ENCODE measurements at places on chromosomes 13 and 19. TPM values are rescaled to one million over a fixed set of nuclear protein-coding genes. Genes with fewer than 3 reads are reported as not detected.

GRCh38 chr19:40799558-40800338 is 757 bp downstream of the EGLN2 start:
- H3K4me3 ChIP-seq: peak overlapping the region; percentile 65
- H3K4me1 ChIP-seq: peaks cover 38% of the 10 kb centered on the region
- no peak for DNase-seq
- H3K27me3 ChIP-seq: no peaks in the 10 kb centered on the region
- H3K36me3 ChIP-seq: peaks cover 2% of the 10 kb centered on the region

DNA sequence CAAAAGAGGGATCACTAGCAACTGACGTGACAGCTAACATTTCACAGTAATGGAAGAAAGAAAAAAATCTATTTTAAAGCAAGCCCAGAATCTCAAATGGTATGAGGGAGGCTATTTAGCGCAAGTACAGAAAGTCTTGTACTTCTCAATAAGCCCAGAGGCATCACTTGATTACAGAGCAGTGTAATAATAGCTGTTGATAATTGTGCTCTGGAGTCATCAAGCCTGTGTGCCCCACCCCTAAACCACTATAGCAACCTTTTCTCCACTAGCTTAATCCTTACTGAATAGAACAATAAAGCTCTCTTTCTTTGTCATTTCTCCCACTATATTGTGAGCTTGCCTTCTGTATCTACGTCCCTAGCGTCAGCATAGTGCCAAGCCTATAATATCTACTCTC is 56.6 kb downstream of the FREM2 start:
- H3K27ac ChIP-seq: no peak overlapping the region
- H3K4me3 ChIP-seq: no peak overlapping the region
- H3K4me1 ChIP-seq: no peaks in the 10 kb centered on the region
- H3K27me3 ChIP-seq: no peaks in the 10 kb centered on the region
- H3K36me3 ChIP-seq: no peaks in the 10 kb centered on the region

DNA sequence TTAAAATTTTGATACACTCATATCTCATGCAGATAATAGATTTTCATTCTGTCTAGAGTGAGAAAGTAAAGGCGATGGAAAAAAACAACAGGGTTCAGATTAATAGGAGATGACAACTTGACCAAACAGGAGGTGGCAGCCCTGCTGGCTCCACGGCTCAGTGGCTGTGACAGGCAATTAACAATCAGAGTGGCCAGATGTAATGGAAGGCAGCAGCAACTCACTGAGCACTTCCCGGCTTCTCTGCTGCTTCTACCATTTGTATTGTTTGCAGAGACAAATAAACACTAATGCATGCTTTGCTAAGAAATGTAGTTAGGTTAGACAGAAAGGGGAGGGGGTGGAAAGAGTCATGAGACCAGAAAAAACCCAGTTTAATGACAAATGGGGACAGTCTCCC is 473.0 kb upstream of the SLC10A2 start:
- no peak overlapping the region for H3K27ac ChIP-seq
- no peaks in the 10 kb centered on the region for H3K27me3 ChIP-seq
- no peak overlapping the region for H3K4me3 ChIP-seq
- H3K36me3 ChIP-seq: no peaks in the 10 kb centered on the region
- no peaks in the 10 kb centered on the region for H3K4me1 ChIP-seq

- no peaks in the 10 kb centered on the region for H3K27me3 ChIP-seq
- DNase-seq: no peak
- no peaks in the 10 kb centered on the region for H3K36me3 ChIP-seq
- no peak overlapping the region for H3K4me3 ChIP-seq
Measured at GRCh38 chr19:3852614-3853254, 16.1 kb downstream of the ZFR2 start.

DNA sequence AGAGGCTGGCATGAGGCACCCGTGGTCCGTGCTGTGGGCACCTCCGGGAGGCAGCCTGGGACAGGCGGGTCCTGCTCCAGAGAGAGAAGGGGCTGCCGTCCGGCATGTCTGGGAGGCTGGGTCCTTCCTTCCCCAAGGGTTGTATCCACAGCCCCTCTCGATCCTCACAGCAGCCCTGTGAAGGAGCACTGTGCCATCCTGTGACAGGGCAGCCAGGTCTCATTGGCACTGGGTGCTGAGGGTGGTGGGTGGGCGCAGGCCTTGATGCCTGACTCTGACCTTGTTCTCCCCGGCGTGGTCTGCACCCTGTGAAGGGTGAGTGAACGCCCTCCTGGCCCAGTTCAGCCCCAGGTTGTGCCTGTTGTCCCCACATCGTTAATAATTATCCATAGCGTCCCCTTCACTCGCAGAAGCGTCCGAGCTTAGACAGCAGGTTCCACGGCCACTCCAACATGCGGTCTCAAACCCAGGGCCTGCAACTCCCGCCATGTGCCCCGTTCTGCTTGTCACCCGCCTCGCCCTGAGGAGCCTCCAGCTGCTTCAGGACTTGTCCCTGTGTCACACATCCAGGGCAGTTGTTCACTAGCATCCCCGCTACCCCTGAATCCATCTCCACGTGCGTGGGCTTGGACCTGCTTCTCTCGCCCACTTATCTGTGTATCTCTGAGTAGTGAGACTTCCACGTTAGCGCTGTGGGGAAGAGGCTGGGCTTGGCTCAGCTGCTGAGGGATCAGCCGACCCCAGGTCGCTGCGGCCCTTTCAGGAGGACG is 10.6 kb downstream of the ATP11A start:
- H3K36me3 ChIP-seq: no peaks in the 10 kb centered on the region
- no peak overlapping the region for H3K4me3 ChIP-seq
- no peak for DNase-seq
- peaks cover 29% of the 10 kb centered on the region for H3K4me1 ChIP-seq
- H3K27ac ChIP-seq: no peak overlapping the region

DNA sequence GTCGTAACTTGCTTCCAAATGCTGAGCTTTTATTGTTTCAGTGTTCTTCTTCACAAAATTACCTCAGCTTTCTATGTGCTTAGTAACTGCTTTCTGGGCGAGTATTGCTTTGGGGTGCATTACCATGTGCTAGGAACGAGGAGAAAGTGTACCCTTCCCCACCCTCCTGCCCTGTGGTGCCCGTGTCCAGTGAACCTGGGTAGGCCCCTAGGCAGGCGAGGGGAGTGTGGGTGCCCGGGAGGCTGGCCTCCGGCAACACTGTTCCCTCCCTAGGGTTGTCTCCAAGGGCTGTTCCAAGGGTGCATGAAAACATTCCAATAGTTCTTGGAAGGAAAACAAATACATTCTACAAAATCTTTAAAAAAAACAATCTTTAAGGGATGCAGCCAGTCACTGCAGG is 216.5 kb upstream of the SOX1 start:
- no peaks in the 10 kb centered on the region for H3K36me3 ChIP-seq
- H3K4me1 ChIP-seq: no peaks in the 10 kb centered on the region
- no peak overlapping the region for H3K27ac ChIP-seq
- no peak for DNase-seq
- H3K27me3 ChIP-seq: no peaks in the 10 kb centered on the region

- DNase-seq: no peak
- no peaks in the 10 kb centered on the region for H3K27me3 ChIP-seq
- H3K4me3 ChIP-seq: no peak overlapping the region
- no peak overlapping the region for H3K27ac ChIP-seq
- no peaks in the 10 kb centered on the region for H3K36me3 ChIP-seq
Measured at GRCh38 chr13:53743906-53744305, 715.3 kb downstream of the OLFM4 start.

GRCh38 chr19:10114651-10115391 is 3.3 kb downstream of the P2RY11 start:
- no peak for DNase-seq
- H3K36me3 ChIP-seq: peaks cover 3% of the 10 kb centered on the region
- H3K27me3 ChIP-seq: no peaks in the 10 kb centered on the region
- H3K27ac ChIP-seq: no peak overlapping the region

DNA sequence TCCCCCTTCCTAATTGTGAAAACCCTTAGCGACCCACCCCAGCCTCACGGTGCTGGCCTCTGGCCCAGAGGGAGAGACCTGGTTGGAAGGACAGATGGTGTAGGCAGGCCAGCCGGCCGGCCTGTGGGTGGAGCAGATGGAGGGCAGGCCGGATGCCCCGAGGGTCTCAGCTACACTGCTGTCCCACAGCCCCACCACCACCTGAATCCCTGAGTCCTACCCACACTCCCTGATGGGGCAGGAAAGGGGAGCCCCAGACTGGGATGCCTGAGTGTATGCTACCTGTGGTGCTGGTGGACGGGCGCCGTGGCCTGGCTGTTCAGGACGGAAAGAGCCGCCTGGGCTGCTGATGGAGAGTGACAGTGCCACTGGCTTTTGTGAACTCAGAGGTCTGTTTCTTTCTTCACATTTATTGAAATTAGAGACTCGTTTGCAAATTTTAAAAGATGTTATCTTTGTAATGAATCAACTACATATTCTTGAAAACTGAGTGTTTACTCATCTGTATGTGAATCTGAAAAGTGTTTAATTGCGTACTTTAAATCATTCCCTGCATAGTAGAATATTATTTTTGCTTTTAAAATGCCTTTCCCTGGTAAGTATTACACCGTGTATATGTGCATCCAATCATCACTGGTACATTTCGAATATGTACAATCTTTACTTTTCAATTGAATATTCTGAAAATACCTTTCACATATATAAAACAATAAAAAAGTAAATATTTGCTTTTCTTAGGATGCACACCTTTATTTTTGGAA is 35.7 kb downstream of the TFDP1 start:
- H3K4me3 ChIP-seq: no peak overlapping the region
- peaks cover 5% of the 10 kb centered on the region for H3K4me1 ChIP-seq
- DNase-seq: no peak
- H3K27ac ChIP-seq: no peak overlapping the region
- H3K27me3 ChIP-seq: no peaks in the 10 kb centered on the region
- no peaks in the 10 kb centered on the region for H3K36me3 ChIP-seq

GRCh38 chr13:39941236-39941635 is 285.8 kb downstream of the COG6 start:
- no peak for DNase-seq
- no peaks in the 10 kb centered on the region for H3K4me1 ChIP-seq
- no peaks in the 10 kb centered on the region for H3K27me3 ChIP-seq
- H3K4me3 ChIP-seq: no peak overlapping the region
- H3K36me3 ChIP-seq: no peaks in the 10 kb centered on the region

GRCh38 chr13:112928972-112929782 is 39.8 kb upstream of the MCF2L start:
- no peaks in the 10 kb centered on the region for H3K36me3 ChIP-seq
- no peak overlapping the region for H3K27ac ChIP-seq
- H3K27me3 ChIP-seq: peaks cover 2% of the 10 kb centered on the region
- no peaks in the 10 kb centered on the region for H3K4me1 ChIP-seq

DNA sequence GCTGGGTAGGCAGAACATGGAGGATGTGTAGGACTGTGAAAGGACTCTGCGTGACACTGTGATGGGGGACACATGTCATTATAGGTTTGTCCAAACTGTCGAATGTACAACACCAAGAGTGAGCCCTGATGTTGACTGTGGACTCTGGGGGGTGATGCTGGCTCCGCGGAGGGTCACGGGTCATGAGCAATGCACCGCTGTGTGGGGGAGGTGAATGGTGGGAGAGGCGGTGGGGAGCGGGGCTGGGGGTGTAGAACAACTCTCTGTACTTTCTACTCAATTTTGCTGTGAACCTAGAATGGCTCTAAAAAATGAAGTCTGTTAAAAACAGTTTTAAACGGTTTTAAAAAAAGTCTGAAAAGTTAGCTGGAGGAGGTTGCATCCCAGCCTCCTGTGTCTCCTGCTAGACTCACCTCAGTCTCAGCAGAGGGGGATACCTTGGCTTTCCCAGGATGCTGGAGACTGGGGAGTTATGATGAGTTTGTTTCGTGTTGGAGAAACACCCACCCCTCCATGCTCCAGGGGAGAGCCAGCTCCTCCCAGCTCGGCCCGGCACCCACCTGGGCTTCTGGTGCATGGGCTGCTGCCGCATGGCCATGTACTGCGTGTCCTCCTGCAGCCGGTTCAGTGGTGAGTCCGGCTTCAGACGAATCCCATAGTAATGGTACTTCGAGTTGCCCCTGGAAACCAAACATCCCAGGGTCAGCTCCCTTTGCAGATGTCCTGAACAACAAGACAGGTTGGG is 34.7 kb upstream of the RANBP3 start:
- H3K27me3 ChIP-seq: no peaks in the 10 kb centered on the region
- no peak overlapping the region for H3K4me3 ChIP-seq
- H3K27ac ChIP-seq: no peak overlapping the region
- H3K36me3 ChIP-seq: no peaks in the 10 kb centered on the region

DNA sequence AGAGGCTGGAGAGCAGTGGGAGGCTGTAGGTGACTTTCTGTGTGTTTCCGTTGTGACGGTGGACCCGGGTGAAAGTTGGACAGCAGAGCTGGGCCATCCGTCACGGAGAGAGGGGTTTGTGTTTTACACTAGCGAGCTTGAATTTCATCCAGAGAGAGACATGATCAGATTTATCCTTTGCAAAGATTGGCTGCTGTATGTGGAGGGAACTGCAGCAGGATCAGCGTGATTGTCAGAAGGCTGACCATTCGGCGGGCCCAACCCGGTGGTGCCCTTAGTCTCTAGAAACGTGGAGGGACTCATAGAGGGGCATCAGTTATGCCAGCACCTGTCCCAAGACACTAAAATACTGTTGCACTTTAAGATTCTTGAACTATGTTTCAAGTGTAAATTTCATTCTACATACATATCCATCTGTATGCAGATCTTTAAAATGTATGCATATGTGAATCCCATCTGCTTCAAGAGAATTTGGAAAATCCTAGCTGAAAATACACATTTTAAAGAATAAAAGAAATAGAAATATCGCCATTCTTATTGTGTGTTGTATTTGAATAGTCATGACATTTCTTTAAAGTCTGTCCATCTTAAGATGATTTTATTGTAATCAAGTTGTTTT is 7.0 kb downstream of the FAM124A start:
- H3K27ac ChIP-seq: no peak overlapping the region
- H3K4me1 ChIP-seq: no peaks in the 10 kb centered on the region
- DNase-seq: no peak
- H3K27me3 ChIP-seq: no peaks in the 10 kb centered on the region

GRCh38 chr13:80259159-80259558 is 81.8 kb downstream of the SPRY2 start:
- H3K4me3 ChIP-seq: no peak overlapping the region
- H3K27me3 ChIP-seq: no peaks in the 10 kb centered on the region
- DNase-seq: no peak
- no peak overlapping the region for H3K27ac ChIP-seq
- no peaks in the 10 kb centered on the region for H3K4me1 ChIP-seq
- no peaks in the 10 kb centered on the region for H3K36me3 ChIP-seq

GRCh38 chr13:78576261-78576660 is 27.1 kb downstream of the POU4F1 start:
- no peak overlapping the region for H3K27ac ChIP-seq
- H3K4me3 ChIP-seq: no peak overlapping the region
- H3K4me1 ChIP-seq: no peaks in the 10 kb centered on the region

The KLK14 gene
- not detected for total RNA-seq

The SLC25A41 gene
- total RNA-seq: 0.21 TPM

The CAMSAP3 gene
- 1.7 TPM for total RNA-seq

The GPC6 gene
- 4.8 TPM for total RNA-seq

Measured in Panc1 (cell line).